ENCODE measurements at places on chromosomes 5 and 9. TPM values are rescaled to one million over a fixed set of nuclear protein-coding genes. Genes with fewer than 3 reads are reported as not detected.

The MARVELD2 gene
- total RNA-seq: 2.5 TPM

The CERT1 gene
- 14.1 TPM for total RNA-seq

The GTF3C4 gene
- total RNA-seq: 11.5 TPM

The ADAMTS2 gene
- 0.49 TPM for total RNA-seq

The GPX3 gene
- 4.4 TPM for total RNA-seq

The PRR7 gene
- total RNA-seq: 13.9 TPM

The TAF11L3 gene
- not detected for total RNA-seq

Measured in RPMI7951 (cell line).